Muscle of leg (tissue), 16 donors: ENCODE measurements at places on chromosomes 11 and 22. TPM values are rescaled to one million over a fixed set of nuclear protein-coding genes. Genes with fewer than 3 reads are reported as not detected.

CST6 gene
- polyA plus RNA-seq, result not detected

HSPB2 gene
- polyA plus RNA-seq, result 97.8 TPM

GUCD1 gene
- polyA plus RNA-seq, result 72.1 TPM

DNA sequence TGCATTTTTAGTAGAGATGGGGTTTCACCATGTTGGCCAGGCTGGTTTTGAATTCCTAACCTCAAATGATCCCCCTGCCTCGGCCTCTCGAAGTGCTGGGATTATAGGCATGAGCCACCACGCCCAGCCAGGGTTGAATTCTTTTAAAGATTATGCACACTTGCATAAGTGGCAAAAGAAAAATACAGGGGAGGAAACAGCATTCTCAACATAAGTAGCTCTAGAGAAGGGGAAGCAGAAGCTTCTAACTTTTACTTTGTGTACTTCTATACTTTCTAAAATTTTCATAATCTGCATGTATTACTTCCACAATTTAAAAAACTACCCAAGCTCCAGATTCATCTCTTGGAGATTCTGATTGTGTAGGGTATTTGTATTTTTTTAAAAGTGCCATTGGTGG lies 108.0 kb downstream of the SLC1A2 start:
- no peak for DNase-seq

- no peak for DNase-seq
Measured at GRCh38 chr11:108562746-108563581, 30.6 kb downstream of the EXPH5 start.
